ENCODE measurements at places on chromosomes 1 and 21.

- no peak for DNase-seq
Observed at GRCh38 chr1:34928066-34928696, 1.3 kb downstream of the DLGAP3 start.

- DNase-seq, result no peak
Observed at GRCh38 chr1:173191011-173191705, 16.0 kb downstream of the TNFSF4 start.

GRCh38 chr1:169143984-169144383 is 37.5 kb downstream of the ATP1B1 start:
- no peak for DNase-seq

- DNase-seq, result no peak
Observed at GRCh38 chr21:34810786-34811185, 142.0 kb downstream of the CLIC6 start.

GRCh38 chr21:36873513-36873912 is 93.0 kb downstream of the HLCS start:
- DNase-seq, result no peak

DNA sequence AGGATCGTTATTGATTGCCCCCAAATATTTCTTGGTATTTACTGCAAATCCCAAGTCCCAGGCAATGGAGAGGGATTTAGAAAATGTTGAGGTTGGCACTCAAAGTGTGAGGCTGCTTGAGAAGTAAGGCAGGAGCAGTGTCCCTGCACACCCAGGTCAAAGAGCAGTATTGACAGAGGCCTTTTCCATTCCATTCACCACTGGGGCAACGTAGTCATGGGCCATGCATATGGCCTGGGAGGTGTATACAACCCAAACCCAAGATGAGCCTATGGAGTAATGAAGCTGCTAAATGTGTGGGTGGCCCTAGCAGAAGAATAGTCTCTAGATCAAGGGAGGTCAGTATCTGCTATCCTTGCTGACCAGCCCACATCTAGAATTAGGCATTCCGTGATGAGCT is 245.6 kb downstream of the FOXD2 start:
- DNase-seq, result no peak

DNA sequence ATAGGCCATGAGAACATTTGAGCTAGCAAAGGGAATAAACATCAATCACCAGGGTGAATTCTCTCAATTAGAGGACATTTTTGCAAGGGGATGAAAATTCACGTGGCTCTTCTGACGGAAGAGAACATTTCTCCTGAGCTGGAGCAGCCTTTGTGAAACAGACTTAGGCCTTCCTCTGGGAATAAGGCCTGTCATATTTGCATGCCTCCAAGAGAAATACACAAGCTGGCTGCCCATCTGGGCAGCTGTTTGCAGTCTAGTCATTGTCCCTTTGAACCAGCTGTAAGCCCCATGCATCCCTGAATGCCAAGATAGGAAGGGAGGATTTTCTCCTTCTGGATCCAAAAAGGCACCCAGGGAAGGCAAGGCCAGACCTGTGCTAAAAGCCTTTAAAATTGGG is 5.5 kb downstream of the LEMD1 start:
- no peak for DNase-seq

- DNase-seq, result no peak
Observed at GRCh38 chr21:46633566-46633965, 1.9 kb upstream of the PRMT2 start.

- no peak for DNase-seq
Observed at GRCh38 chr1:160835751-160836150, 26.9 kb downstream of the CD244 start.

DNA sequence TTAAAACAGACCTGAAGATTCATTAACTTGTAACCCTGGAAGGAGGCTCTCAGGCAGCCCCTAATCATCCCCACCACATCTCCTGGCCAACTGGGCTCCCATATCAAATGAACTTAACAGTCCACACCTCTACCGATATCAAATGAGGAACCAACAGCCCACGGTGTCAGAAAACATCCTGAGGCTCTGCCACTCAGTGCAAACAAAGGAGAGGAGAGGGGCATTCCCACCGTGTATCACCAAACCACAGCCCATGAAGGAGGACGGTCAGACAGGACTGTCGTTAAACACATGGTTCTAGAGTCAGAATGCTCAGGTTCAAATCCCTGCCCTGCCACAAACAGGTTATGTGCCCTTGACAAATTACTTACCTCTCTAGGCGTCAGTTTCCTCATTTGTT is 52.5 kb downstream of the ERI3 start:
- DNase-seq, result no peak

- no peak for DNase-seq
Observed at GRCh38 chr1:13482600-13482999, 31.2 kb downstream of the LRRC38 start.
